ENCODE measurements at places on chromosomes 2 and 18.

DNA sequence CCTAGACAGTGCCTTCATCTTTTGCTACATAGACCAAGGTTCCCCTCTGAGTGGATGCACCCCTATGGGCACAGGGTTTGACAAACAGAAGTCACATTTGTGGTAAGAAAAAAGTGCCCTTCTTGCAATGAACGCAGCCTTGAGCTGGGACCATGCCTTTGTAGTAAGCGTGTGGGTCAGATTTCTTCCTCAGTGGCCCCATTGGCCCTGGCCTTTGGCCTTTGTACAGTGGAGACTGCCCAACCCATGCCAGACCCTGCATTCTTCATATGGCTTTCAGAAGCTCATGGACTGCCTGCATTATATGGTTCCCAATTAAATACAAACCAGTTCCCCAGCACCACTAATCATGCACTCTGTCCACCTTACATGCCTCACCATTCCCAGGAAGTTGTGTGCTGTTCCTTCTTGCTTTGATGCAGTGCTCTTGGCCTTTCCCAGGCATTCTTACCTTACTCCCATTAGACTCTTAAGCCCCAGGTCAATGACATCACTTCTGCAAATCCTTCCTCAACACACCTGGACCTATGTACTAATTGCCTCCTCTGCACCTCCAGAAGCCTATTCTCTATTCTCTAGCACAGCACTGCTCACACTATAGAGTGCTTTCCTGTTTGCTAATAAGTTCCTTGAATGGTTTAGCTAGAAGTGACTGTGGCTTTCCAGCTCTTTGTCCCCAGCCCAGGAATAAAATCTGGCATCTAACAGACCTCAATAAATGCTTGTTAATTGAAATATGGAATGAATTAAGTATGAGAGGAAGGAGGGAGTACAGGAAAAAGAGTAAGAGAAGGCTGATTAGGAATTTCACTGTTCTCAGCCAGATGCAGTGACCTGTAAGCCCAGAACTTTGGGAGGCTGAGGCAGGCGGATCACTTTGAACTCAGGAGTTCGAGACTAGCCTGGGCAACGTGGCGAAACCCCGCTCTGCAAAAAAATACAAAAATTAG lies 60.2 kb downstream of the TMEM247 start:
- DNase-seq, result no peak

DNA sequence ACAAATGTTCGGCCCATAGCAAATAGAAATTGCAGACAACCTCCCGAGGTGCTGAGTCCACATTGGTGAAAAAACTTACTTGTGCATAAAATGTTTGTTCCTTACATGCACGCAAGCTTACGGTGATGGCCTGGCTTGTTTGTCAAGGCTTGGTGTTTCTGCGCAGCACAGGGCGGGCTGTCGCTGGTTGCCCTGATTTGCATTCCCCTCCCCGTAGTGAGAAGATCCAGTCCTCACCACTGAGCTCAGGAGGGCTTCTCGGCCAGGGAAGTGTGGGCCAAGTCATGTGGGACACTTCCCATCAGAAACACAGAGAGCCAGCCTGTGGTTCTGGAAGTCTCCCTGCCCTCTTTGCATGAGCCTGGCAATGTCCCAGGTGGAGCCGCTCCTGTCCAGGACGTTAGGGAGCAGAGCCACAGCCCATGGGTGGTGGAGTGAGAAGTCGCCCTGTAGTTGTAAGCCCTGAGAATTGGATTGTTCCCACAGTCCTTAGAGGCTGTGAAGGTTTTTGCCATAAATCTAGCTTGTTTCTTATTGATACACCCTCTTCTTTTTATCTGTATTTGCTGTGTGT lies 152.7 kb downstream of the TWIST2 start:
- no peak for DNase-seq

GRCh38 chr2:176151442-176152287 lies at the start of gene HOXD4:
Gene HOXD4, plus strand, starts transcription at chr2:176151550. Its CDS starts 84 bp downstream, at chr2:176151634.
- DNase-seq, result no peak

- no peak for DNase-seq
Observed at GRCh38 chr2:111656894-111657293, 227.1 kb downstream of the ANAPC1 start.

DNA sequence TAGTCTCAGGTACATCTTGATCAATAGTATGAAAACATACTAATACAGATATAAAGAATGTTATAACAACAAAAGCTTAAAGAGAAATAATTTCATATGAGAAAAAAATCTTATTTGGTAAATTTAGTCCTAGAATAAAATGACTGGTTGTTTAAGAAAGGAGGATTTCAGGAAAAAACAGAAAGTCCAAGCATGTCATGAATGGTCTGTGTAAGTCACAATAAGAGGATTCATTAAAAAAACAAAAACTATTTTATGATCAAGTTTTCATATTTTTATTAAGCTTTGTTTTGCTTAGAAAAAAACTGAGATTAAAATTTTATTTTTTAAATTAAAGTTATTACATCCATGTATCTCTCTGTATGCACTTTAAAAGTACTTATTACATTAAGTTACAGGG lies 353.9 kb upstream of the SPHKAP start:
- no peak for DNase-seq

DNA sequence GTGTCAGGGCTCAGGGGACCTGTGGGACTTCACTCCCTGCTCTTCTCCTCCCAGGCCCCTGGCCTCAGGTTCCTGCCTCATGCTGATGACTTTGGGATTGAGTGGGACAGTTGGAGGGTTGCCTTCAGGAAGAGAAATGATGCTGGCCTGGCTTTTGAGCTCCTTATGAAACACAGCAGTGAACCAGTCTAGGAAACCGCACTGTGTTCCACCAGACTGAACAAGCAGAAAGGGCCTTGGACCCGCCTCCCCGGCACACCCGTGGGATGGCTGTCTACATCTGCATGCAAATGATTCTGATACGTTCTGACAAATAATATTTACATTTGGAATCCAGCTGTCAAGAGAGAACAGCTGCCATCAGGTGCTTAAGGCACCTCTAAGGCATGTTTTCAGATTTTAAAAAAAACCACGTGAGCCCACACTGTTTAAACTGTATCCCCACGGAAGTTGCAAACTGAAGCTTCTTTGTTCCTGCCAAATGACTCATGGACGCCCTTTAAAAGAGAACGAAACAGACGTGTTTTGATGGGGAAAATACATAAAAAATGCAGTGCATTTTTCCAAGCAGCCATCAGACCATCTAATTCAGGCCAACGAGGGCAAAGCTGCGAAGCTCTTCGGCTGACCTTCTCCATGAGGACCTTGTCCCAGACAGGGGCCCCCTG lies 27.6 kb upstream of the ASAP2 start:
- peak; percentile 71 for DNase-seq

GRCh38 chr2:221641181-221641871 lies 69.2 kb upstream of the EPHA4 start:
- no peak for DNase-seq

- DNase-seq, result no peak
Observed at GRCh38 chr18:11661430-11661829, 27.6 kb upstream of the GNAL start.

GRCh38 chr2:149527998-149528755 lies 59.4 kb downstream of the MMADHC start:
- DNase-seq, result no peak

- DNase-seq, result peak; percentile 88
Observed at GRCh38 chr2:23617167-23617810, 232.3 kb downstream of the KLHL29 start.

- DNase-seq, result no peak
Observed at GRCh38 chr18:63992751-63993150, 22.9 kb downstream of the SERPINB8 start.

DNA sequence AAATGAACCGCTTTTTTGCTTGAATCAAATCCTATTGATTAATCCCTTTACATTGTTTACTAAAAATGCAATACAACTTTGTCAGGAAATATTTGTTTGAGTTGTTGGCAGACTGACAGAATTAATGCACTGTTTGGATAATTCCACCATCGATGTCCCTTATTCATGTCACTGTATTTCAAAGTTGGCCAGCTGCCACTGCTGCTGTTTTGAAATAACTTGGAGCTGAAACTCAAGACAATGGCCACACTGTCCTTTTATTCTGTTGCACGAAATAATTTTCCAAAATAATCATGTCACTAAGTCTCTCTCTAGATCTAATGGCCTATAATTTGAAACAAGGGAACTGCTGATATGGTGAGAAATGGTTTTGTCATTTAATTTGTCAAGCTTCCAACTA lies 55.2 kb upstream of the PAX3 start:
- DNase-seq, result no peak

GRCh38 chr18:32930695-32931301 lies 158.0 kb upstream of the KLHL14 start:
- no peak for DNase-seq

DNA sequence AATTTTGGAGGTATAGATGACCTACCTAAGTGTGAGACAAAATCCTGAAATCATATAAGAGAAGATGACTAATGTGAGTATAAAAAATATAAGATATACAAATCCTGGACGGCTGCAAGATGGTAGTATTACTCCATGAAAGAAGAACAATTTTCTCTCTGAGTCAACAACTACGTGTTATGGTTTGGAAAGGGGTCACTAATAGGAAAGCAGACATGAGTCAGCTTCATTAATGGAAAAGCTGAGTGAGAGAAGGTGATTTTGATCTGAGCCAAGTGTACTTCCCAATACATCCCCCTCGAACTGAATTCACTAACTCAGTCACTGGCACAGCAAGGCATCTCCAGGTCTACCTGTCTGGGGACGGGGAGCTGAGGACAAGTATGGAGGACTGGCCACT lies 20.1 kb upstream of the SELENOI start:
- DNase-seq, result no peak

DNA sequence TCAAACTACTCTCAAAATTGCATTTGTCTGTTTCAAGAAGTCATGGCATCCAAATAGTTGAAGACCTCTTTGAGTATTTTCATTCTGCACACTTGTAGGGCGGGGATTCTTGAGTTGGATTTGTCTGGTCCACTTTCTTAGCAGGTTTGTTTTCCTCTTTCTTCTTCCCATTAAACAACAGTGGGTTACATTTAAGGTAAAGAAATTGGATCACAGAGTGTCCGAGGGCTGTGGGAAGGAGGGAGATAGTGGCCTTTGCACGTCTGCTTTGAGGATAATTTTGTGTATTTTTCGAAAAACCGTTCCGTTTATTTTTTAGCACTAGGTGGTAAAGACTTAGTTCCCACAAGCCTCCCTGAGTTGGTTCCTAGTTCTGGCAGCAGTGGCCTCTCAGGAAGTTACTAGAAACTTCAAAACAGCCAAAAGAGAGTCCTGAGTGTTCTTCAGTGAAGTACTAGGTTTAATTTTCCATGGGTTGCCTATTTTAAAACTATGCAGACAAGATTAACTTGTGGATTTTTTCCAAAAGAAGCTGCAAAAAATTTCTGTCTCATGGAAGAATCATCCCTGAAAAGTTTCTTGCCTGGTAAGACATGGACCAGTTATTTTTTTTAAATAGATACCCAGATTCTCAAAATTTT lies 107.9 kb downstream of the CDC42EP3 start:
- DNase-seq, result no peak

DNA sequence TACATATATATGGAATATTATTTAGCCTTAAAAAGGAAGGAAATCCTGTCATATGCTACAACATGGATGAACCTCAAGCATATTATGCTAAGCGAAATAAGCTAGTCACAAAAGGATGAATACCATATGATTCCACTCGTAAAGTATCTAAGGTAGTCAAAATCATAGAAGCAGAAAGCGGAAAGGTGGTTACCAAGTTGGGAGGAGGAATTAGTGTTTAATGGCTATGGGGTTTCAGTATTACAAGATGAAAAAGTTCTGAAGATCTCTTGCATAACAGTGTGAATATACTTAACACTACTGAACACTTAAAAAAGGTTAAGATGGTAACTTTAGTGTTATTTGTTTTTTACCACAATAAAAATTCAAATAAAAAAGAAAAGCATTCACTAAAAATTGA lies 99.0 kb downstream of the MGAT5 start:
- DNase-seq, result no peak

GRCh38 chr18:51165296-51165695 lies 32.2 kb downstream of the MEX3C start:
- no peak for DNase-seq

GRCh38 chr2:179952658-179953057 lies 54.4 kb downstream of the CWC22 start:
- no peak for DNase-seq

GRCh38 chr2:25268139-25268538 lies 73.6 kb downstream of the DNMT3A start:
- no peak for DNase-seq

- no peak for DNase-seq
Observed at GRCh38 chr2:9388199-9388681, 35.1 kb downstream of the ITGB1BP1 start.

GRCh38 chr18:79598633-79599175 lies 80.9 kb upstream of the CTDP1 start:
- DNase-seq, result peak; percentile 18

GRCh38 chr2:240568678-240569522 lies 616 bp downstream of the RNPEPL1 start:
- DNase-seq, result peak; percentile 72

DNA sequence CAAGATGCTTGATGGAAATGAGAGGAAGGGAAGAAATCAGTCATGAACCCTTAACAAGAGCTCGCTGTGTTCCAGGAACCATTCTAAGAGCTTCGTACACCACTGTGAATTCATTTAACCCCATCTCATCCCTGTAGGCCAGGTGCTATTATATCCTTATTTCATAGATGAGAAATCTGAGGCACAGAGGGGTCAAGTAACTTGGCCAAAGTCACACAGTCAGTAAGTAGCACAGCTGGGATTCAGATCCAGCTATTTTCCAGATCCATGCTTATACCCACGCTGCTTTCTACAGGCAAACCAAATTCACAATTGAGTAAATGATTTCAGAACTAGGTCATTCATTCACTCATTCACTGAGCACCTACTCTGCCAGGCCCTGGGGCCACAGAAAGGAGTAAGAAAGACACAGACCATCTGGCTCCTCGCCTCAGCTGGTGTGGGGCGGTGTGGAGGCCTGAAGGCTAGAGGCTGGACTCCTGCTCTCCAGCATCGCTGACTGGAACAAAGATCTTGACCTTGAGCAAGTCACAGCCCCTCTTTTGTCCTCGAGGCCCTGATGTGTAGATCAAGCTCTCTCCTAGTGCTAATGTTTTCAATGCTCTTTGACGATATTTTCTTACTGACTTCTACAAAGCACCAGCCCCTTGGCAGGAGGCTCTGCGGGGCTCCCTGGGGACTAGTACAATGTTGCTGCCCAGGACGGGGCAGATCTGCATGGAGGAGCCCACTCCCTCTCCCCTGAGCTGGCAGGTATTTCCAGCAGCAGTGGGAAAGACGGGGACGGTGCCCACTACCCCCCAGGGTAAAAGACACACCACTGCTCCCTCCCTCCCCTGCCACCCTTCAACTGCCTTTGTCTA lies 26.5 kb downstream of the STEAP3 start:
- DNase-seq, result peak; percentile 11

DNA sequence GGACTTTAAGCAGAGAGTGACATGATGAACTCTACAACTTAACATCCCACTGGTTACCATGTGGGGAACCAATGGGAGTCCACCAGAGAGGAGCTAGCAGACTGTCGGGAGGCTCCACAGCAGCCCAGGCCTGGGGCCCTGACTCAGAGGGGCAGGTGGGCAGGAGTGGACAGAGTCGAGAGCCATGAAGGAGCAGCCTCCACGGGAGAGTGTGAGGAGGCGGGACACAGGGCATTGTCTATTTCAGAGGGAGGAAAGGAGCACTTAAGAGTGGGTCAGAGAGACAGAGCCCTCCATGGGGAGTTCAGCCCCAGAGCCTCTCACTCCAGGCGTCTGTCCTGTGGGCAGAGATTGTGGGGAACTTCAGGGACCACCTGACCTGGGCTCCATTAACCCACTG lies 118.7 kb downstream of the CYP26B1 start:
- DNase-seq, result peak; percentile 3
